ENCODE measurements at places on chromosomes 16 and 17.

- DNase-seq = no peak
Observed at GRCh38 chr16:3866703-3867431, 13.6 kb downstream of the CREBBP start.

DNA sequence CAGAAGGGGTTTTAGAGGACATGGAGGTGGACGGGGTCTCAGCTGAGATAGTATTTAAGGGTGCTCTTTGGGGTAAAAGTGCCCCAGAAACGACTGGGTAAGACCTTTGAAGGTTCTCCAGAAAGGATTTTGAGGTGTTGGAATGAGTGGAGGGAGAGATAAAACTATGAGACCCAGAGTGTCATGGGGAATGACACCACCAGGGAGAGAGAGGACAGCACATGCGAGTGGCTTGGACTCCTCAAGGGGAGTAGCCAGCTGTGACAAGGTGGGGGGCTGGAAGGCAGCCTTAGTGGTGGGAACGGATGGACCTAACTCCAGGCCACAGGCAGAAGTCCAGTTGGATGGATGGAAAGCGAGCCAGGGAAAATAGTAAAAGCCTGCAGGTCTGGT, 19.2 kb upstream of the PITPNM3 start:
- no peak for DNase-seq

- DNase-seq = no peak
Observed at GRCh38 chr17:1961189-1961588, 63.9 kb downstream of the RTN4RL1 start.

DNA sequence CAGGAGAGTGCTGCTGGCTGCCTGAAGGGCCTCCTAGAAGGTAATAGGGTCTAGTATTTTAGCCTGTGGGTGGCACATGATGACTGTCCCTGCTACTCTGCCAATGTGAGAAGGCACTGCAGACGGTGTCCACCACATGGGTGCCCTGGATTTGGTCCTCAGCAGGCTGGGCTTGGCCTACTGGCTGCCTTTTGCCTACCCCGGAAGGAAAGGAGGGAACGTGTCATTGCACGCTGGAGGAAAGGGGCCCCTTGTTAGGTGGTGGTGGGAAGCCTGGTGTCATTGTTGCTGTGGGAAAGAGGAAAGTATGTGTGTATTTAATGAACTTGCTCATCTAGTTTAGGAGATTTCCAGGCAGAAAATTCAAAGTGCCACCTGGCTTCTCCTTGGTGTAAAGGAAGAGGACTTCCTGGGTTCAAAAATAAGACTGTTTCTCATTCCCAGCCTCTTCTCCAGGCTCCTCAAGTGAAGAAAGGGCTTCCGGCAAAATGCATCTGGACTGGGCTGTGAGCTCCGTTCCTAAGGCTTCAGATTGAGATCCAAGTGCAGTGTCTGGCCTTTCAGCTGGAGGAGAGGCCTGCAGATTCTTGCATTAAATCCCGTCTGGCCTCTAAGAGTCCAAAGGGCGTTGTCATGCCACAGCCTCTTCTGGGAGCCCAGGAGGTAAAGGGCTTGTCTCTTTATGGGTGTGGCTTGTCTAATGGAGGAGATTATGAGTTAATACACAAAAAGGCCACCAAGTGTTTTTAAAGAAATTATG, 55.1 kb downstream of the RPTOR start:
- DNase-seq = no peak

DNA sequence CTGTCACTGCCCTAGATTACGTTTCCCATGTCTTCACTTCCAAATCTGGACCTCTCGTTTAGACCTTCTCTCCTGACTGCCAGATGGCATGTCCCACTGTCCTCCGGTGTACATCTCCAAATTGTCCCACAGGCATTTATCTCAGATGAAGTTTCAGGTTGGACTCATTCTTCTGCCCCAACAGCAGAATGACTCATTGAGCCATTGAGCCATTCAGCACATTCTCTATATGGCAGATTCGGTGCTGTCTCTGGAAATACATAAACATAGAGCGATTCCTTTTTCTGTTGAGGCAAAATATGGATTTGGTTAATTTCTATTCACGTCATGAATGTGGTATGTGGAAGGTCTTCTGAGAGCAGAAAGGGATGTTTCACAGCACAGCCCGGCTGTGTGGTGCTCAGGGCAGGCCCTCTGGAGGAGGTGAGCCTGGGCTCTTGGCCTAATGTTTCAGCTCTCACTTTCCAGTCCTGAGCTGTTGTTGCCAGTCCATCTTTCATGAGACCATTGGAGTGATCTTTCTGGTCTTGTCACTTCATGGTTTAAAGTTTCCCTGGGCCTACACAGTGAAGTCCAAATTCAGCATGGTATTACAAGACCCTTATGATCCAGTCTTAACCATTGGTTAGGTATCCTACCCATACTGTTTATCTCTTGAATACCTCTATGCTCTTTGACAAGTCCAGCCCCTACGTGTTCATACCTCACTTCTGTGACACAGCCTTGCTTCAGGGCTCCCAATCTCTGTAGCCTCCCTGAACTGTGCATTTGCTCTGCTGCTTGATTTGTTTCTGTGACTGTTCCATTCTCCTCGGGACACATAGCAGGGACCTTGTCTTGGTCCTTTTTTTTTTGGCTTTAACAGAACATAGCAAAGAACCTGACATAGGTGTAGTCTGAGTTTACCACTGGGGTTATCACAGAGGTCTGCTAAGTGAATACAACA, 15.9 kb downstream of the HAPSTR1 start:
- no peak for DNase-seq

DNA sequence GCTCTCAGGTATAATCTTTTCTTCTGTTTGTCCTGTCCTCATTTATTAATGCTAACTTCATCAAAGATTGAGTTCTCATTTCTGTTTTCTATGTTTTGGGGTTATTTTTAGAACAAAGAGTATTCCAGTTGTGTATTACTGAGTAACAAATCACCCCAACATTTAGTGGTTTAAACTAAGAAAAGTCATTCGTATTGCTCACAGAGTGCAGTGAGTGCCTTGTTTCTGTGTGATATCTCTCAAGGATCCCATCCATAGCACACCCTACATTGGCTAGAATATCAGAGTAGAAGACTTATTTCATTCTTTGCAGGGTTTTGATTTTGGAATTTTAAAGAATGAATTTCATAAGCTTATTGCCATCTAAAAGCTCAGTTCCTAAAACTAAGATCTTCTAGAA, 72.1 kb downstream of the VMP1 start:
- no peak for DNase-seq

DNA sequence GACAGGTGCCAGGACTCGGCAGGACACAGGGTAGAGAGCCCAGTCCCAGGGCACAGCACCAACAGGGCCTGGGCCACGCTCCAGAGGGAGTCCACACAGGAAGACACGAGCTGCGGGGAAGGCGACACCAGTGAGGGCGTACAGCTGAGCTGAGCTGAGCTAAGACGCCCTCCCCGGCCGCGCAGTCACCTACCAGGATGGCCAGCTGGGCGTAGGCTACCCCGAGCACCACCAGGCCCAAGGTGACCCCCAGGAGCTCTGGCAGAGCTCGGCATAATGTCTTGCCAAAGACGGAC, 42.6 kb downstream of the TSC2 start:
- DNase-seq = no peak

DNA sequence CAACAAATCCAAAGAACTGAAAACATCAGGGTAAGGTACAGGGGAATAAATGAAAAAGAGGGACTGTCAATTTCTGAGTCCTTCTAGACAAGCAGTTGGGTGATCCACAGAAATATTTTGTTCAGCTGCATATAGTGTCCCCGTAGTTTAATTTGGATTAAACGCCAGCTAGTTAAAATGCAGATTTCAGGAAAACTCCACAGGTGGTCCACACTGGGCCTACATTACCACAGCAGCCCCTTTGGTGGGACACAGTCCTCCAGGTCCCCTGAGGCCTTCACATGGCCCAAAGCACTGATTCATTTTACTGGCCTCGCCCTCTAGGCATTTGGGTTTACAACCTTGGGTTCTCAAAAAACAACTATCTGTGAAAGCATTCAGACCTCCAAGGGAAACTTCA, 4.6 kb downstream of the ARHGAP17 start:
- no peak for DNase-seq

GRCh38 chr17:57136355-57136754, 51.3 kb downstream of the AKAP1 start:
- no peak for DNase-seq

DNA sequence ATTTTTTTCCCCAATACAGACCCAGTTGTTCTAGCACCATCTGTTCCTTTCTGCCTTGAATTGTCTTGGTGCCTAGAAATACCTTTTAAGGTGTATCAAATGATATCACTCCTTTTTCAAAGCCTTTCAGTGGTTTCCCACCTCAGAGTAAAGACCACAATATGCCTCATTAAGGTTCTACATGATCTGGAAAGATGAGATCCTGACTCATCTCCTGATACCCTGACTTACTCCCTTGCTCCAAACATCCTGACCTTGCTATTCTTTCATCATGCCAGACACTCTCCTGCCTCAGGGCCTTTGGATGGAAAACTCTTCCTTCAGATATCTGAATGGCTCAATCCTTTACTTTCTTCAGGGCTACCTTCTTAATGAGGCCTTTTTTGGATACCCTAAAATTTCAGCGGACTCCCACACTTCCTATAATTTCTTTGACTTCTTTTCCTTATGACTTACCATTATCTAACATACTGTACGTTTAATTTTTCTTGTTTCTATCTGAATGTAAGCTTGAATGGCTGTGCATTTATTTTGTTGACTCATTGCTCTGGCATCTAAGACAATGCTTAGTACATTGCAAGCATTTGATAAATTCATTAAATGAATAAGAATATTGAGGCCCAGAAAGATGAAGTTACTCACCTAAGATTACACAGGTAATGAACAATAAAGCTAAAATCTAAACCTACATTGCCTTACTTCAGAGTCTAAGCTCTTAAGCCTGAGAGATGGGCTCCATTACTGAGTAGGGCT, 19.2 kb downstream of the FLOT2 start:
- DNase-seq = no peak

Data from activated naive CD4-positive, alpha-beta T cell treated with anti-CD3 and anti-CD28 coated beads, Interleukin-2, amount 50 U/mL, for 16 hours (primary cell).